ENCODE measurements at places on chromosomes 12 and 14.

- DNase-seq = no peak
Observed at GRCh38 chr12:66508025-66508424, 170.9 kb downstream of the GRIP1 start.

- DNase-seq = no peak
Observed at GRCh38 chr12:16636435-16637055, 30.6 kb upstream of the LMO3 start.

- no peak for DNase-seq
Observed at GRCh38 chr12:25384038-25384892, 133.5 kb upstream of the KRAS start.

DNA sequence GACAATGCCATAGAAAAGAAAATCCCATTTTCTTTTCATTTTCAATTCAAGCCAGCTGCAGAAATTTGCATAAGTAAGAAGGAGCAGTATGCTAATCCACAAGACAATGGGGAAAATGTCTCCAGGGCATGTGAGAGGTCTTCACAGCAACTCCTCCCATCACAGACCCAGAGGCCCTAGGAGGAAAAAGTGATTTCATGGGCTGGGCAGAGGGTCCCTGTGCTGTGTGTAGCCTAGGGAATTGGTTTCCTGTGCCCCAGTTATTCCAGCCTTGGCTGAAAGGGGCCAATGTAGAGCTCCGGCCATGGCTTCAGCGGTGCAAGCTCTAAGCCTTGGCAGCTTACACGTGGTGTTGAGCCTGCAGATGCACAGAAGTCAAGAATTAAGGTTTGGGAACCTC lies 211.4 kb downstream of the CCDC59 start:
- DNase-seq = no peak

DNA sequence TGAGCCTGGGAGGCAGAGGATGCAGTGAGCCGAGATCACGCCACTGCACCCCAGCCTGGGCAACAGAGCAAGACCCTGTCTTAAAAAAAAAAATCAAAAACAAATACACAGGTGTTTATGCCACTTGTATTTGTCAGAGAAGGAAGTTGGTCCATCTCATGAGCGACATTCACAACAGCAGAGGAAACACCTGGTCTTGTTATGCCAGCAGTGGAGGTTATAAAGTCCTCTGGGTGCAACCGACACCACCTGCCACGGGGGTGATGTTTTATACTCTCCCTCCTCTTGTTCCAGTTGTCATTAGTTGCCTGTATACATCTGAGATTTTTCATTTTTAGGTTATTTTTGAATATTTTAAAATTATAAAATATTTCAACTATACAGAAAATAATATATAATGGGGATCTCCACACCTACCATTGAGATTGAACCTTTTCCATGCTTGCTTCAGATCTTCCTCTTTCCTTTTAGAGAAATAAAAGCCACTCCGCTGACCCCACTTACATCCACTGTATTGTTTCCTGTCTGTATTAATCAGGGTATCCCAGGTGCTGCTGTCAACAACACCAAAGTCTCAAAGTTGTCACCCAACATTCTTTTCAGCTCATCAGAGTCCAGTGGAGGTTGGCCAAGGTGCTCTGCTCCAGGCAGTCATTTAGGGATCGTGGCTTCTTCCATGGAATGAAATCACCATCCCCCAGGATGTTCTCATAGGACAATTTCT lies 65.1 kb downstream of the RNFT2 start:
- no peak for DNase-seq

DNA sequence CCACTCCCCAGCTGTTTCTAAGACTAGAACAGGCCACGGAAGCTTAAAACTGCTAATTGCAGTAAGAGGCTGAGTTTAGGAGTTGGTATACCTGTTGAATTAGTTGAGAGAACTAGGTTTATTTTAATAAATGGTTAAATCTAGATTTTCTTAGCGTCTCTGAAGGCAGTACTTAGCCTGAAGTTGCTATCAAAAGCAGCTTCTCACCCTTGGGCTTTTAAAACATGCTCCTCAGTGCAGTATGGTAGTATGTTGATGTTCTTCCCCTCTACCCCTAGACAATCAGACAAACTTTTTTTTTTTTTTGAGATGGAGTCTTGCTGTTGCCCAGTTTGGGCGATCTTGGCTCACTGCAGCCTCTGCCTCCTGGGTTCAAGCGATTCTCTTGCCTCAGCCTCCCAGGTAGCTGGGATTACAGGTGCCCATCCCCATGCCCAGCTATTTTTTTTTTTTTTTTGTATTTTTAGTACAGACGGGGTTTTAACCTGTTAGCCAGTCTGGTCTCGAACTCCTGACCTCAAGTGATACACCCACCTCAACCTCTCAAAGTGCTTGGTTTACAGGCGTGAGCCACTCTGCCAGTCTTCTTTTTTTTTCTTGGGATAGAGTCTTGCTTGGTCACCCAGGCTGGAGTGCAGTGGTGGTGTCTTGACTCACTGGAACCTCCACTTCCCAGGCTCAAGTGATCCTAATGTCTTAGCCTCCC lies 6.8 kb downstream of the SRSF5 start:
- DNase-seq = no peak

DNA sequence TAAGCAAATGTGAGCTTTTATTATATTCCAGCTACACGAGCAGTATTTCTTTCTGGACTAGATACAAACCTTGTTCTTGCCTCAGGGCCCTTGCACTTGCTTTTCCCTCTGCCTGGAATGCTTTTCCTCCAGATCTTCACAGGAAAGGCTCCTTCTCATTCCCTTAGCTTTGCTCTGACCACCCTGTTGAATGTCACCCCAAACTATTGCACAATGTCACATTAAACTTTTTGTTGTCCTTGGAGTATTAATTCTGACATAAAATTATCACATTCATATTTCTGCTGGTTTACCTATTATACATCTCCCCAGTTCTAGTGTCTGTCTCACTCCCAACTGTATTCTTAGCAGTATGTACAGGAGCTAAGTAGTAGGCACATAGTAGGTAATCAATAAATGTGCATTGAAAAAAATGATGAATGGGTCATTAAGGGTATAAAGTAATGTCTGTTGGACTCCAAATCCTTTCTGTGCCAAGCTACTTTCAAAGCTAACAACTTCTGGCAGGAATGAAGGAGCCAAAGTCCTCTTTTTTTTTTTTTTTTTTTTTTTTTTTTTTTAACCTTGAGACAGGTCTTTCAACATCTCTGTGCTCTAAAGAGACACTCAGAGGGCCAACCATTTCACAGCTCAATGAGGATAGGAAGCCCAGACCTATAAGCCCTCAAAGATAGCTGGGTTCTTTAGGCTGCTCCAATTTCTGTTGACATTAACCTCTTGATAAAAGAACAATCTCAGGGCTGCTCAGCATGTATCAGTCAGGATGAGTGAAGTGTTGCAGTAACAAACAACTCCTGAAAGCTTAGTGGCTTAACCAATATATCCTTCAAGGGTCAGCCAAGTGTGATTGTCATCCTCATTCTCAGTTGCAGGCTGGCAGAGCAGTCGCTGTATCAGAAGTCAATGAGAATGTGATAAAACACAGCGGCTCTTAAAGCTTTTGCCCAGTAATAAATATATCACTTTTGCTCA lies 424.4 kb upstream of the TBX3 start:
- DNase-seq = no peak
